ENCODE measurements at places on chromosomes 1 and 21. TPM values are rescaled to one million over a fixed set of nuclear protein-coding genes. Genes with fewer than 3 reads are reported as not detected.

The TSPEAR gene
- total RNA-seq, result not detected

The SPRR1A gene
- total RNA-seq, result not detected

The TFF1 gene
- 31.5 TPM for total RNA-seq

The DONSON gene
- 21.0 TPM for total RNA-seq

The CTH gene
- total RNA-seq, result 2.1 TPM

The PPIAL4G gene
- total RNA-seq, result not detected

The YY1AP1 gene
- 51.9 TPM for total RNA-seq

The RGS13 gene
- total RNA-seq, result not detected

The DNAJC28 gene
- total RNA-seq, result 0.40 TPM

The PGLYRP4 gene
- not detected for total RNA-seq

The NCF2 gene
- 2.5 TPM for total RNA-seq

The UBE2U gene
- total RNA-seq, result not detected

The EFCAB7 gene
- 4.1 TPM for total RNA-seq

The LIN9 gene
- total RNA-seq, result 7.8 TPM

The SDF4 gene
- 131 TPM for total RNA-seq

The CCDC181 gene
- 0.17 TPM for total RNA-seq

The SPATA6 gene
- total RNA-seq, result 0.82 TPM

The TFAP2E gene
- total RNA-seq, result 0.43 TPM

The SLFNL1 gene
- total RNA-seq, result not detected

The GJA5 gene
- total RNA-seq, result not detected
